ENCODE measurements at places on chromosomes 4 and X.
A peak's percentile ranks its signal among the peaks of the same experiment; 100 is the strongest.

DNA sequence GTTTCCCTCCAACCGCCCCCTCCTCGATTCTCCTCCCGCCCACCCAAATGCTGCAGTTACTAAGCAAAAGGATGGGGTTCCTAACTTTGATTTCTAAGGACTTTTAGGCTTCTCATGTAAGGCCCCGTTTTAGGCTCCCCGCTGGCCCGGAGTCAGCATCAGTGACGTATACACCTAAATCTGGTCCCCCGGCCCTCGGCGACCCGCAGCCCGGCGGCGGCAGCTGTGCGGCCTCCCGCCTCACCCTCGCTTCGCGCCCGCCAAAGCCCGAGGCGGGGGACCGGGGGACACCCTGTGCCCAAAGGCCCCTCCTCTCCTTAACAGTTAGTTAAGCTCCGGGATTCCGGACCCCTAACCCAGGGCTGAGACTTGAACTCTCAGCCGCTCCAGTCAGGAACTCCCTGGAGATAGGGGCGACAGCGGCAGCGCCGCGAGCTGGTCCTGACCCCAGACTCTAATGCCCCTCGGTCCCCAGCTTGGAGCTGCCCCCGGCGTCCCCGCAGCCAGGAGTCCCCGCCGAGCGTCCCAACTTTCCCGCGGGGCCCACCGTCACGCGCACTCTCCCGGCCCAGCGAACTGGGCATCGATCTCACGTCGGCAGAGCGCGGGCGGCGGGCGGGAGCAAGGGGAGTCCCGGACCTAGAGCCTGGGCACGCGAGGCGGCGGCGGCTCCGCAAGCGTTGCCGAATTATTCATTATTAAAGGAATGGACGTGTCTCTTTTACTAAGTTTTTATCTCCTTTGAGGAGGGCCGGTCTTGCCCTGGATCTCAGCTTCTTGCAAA lies 1.5 kb upstream of the NR3C2 start:
- no peak for DNase-seq

DNA sequence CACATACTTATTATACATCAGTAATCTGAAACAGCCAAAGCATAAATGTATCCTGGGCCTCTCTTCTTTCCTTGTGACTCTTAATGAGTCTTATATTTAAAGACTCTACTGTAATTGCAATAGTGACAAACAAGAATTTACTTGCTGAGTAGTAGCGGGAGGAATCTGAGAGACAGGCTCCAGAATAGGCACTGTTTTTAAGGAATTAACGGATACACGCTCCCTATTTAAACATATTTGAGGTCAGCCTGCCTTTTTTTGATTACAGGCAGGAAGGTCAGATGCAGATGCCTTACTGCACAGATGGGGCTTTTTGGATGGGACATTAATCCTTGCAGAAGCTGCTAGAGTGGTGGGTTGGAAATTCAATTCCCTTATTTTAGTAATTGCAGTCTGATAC lies 196.3 kb upstream of the ANXA3 start:
- DNase-seq = no peak

DNA sequence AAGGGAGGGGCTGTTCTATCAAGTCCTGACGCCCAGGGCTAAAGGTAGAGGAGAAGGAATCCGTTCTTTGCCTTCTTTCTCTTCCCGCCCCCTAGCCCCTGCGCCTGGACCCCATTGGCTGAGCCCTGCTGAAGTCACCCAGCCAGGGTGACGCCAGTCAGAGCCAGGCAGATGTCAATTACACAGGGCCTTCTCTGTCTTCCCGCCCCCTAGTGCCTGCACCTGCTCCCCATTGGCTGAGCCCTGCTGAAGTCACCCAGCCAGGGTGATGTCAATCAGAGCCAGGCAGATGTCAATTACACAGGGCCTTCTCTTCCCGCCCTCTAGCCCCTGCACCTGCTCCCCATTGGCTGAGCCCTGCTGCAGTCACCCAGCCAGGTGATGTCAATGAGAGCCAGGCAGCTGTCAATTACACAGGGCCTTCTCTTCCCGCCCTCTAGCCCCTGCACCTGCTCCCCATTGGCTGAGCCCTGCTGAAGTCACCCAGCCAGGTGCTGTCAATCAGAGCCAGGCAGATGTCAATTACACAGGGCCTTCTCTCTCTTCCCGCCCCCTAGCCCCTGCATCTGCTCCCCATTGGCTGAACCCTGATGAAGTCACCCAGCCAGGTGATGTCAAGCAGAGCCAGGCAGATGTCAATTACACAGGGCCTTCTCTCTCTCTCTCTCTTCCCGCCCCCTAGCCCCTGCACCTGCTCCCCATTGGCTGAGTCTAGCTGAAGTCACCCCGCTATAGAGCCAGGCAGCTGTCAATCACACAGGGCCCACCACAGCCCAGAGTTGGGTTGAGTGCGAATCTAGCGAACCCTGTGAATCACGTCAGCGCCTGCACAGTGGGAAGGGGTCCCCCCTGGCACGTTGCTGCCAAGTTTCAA lies 46.4 kb downstream of the ASMT start:
- peak; percentile 11 for DNase-seq

GRCh38 chr4:122412547-122412946 lies 33.7 kb downstream of the ADAD1 start:
- peak; percentile 7 for DNase-seq

DNA sequence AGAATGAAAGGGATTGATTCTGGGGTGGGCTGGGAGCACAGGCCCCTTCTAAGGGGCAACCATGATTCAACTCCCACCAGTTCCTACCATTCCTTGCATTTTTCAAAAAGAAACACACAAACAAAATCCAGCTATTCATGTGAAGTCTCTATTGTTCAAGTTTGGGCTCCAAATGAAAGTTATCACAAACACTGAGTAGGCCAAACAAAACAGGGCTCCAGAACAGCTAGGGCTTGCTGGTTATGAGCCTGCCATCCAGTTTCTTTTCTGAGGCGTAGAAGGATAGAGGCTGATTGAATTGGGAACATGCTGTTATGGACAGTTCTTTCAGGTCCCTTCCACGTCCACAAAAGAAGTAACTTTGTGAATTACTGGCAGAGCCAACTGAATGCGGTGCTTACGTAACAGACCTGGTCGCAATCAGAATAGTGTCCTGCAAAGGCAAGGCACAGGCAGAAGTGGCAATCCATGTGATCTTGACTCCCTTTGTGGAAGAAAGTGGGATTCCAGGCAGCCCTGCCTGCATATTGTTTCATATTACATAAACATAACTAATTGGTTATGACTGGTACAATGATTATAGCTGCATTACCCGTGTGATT lies 244.5 kb downstream of the SCFD2 start:
- DNase-seq = no peak

DNA sequence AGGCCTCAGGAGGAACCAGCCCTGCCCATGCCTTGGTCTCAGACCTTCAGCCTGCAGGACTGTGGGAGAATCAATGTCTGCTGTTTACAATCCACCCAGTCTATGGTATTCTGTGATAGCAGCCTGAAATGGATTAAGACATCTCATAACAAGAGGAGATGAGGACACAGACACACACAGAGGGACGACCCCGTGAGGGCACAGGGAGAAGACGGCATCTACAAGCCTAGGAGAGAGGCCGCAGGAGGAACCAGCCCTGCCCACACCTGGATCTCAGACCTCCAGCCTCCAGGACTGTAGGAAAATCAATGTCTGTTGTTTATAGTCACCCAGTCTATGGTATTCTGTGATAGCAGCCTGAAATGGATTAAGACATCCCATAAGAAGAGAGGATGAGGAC lies 3.3 kb downstream of the SLC25A6 start:
- no peak for DNase-seq

DNA sequence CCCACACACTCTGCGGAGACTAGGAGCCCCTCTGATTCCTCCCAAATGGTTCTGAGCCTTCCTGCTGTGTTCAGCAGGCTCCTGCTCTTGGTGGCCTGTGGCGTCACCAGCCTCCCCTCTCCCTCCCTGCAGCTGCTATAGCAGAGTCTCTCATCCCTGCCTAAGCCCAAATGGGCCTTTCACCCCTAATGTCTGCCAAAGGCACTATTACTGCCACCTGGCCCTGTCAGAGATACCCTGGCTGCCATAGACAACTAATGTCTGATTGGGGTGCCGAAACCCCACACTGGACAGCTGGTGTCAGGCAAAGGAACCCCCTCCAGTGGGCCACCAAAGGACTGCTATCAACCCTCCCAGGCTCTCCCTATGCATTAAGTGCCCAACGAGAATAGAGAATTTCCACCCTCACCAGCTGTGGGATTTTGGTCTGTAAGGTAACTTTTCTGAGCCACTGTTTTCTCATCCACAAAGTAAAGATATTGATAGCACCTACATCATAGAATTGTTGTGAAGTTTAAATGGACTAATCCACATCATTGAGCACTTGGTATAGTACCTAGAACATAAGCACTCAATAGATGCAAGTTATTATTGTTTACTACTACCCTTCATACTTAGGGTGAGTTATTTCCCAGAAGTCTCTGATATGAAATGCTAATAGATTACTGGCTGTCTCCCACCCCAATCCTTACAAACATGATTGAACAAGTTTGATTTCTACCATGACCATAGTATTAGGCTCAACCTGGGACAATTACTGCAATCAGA lies 421.3 kb downstream of the MID1IP1 start:
- DNase-seq = no peak

DNA sequence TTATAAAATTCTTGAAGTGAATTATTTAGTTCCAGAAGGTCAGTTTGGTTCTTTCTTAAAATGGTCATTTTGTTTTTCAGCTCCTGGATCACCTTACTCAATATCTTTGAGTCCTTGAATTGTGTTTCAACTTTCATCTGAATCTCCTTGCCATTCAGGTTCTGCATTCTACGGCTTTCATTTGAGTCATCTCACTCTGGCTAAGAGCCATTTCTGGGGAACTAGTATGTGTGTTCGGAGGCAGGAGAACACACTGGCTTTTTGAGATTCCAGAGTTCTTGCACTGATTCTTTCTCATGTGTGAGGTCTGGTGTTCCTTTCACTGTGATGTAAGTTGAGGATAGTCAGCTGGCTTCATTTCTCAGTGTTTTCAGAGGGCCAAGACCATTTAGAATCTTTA lies 708.4 kb upstream of the FRG1 start:
- DNase-seq = no peak

DNA sequence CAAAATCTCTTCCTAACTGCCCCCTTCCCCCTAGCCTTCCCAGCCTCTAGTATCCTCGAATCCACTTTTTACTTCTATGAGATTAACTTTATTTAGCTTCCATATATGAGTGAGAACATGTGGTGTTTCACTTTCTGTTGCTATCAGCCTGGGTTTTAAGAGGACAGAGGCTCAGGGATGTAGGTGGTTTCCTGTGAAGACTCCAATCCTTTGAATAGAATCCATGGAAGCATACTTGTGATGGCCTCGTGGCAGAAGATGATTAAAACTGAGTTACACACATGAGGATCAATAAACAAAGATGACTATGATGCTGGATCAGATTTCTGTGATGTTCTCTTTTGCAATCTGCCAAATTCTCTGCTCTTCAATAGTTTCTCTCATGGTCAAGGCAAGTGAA lies 29.8 kb downstream of the CD99L2 start:
- no peak for DNase-seq

DNA sequence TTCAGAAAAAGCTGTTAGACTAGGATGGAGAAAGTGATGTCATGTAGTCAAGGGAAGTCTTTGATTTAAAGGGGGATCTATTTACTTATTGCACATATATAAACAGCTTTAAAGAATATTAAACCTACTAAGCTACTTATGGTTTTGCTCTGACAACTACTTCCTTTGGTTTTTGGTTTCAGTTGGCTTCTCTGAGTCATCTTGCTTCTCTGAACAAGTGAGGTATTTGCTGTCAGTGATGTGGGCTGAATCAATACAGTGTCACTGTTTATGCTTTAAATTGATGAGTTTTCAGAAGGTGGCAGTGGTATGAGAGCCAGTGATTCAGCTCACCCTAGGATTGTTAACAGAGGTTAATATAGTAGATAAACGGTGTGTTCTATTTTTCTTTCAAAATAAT lies 75.1 kb downstream of the CEP44 start:
- DNase-seq = no peak

GRCh38 chr4:128660361-128661215 lies 148.9 kb upstream of the JADE1 start:
- no peak for DNase-seq

DNA sequence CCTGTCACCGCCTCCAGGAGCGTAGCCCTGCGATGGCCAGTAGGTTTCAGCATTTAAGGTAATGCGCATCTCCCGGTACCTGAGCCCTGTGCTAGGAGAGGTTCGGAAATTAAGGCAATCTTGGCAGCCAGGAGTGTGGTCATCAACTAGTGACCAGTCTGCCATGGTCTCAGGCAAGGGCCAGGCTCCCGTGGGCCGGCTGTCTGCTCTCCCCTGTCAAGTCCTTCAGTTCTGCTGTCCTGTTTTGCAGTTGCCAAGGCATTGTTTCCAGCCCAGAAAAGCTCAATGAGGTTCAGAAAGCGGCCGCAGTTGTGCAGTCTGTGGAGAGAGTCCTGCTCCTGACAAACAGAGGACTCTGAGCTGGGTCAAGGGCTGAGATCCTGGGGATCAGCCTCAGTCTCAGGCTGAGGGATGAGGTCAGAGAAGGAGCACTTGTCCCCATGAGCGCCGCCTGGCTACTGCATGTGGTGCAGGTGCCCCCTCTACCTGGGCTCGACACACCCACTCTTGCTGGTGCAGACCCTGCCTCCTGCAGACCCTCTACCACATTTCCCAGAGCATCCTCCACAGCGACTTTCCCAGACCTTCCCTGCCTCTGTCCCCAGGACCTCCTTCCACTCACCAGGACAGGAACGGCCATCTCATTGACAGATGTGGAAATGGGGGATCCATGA lies 53.4 kb upstream of the PSAPL1 start:
- no peak for DNase-seq

DNA sequence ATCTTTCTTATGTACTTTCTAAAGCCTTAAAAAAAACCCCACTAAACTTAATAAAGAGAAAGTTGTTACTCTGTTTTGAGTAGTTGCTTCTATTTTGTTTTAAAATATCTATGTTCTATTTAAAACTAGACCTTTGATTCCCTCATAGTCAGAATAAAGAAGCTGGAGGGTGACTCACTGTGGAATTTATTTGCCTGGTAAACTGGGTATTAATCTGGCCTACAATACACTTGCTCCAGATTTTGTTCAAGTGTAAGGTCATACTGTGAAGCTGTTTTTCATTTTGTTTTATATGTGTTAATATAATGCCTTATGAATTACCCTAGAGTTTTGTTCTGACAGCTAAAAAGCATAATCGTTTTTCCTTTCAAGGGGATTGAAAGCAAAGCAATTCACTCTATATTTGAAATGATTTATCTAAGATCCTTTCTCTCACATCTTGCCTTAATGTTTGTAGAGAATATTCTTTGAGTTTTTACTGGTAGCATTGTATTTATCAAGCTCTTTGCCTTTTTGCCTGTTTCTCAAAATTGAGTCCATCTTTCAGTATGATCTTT lies 277.4 kb upstream of the PITX2 start:
- no peak for DNase-seq

All from K562 (cell line).